ENCODE measurements at places on chromosomes 2 and 18. TPM values are rescaled to one million over a fixed set of nuclear protein-coding genes. Genes with fewer than 3 reads are reported as not detected.

The RGPD3 gene
- 0.26 TPM for total RNA-seq

The RUFY4 gene
- not detected for total RNA-seq

The CD207 gene
- total RNA-seq, result not detected

The TTLL4 gene
- 31.3 TPM for total RNA-seq

The COL6A3 gene
- 46.4 TPM for total RNA-seq

DNA sequence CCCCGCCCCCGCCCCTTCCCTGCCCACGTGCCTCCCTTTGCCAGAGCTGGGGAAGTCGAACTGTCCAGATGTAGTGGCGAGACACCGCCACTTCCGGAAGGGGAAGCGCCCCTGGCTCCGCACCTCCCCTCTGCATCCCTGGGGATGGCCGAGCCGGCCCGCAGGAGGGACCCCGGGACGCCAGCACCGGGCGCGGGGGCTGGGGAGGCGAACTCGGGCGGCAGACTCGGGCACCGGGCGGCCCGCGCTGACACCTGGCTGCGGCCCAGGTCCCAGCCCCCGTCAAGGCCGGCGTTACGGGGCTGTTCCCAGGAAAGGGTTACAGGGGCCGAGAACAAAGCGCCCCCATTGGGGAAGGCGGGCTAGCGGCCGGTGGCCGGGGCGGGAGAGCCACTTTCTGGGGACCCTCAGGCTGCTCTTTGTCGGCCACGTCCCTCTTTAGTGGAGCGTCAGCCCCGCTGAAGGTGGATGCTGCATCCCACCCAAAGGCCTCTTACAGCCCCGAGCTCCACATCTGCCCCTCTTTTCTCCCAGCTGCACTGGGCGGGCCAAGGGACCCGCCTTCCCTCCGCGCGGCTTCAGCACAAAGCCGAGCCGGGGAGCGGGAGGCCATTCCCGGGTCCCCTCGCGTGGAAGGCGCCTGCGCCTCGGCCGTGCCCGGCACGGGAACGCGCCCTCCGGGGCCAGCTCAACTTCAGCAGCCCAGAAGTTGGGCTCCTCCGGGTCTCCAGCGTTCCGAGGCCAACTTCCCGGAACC is 1.3 kb downstream of the SDC1 start:
- peak; percentile 46 for DNase-seq

DNA sequence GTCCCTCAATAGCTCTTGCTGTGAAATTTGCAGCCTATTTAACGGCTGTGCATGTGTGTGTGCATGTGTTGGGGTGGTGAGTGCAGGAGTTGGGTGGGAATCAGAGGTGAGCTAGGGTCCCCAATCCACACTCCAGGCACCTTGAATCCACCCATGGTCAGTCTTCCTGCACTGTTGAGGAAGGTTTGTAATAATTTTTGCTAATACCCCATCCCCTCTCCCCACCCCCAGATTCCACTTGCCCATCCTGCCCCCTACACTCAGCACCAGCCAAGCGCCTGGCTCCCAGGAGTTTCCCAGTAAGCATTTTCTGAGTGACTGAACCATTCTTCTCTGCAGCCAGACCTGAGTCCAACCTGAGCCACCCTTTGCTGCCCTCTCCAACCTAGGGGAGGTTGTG is 208.4 kb upstream of the RAB12 start:
- no peak for DNase-seq

- DNase-seq, result no peak
These were observed 80.6 kb downstream of the TRABD2A start for GRCh38 chr2:84800194-84800805.

GRCh38 chr2:234747833-234748559 is 203.8 kb upstream of the SH3BP4 start:
- no peak for DNase-seq

DNA sequence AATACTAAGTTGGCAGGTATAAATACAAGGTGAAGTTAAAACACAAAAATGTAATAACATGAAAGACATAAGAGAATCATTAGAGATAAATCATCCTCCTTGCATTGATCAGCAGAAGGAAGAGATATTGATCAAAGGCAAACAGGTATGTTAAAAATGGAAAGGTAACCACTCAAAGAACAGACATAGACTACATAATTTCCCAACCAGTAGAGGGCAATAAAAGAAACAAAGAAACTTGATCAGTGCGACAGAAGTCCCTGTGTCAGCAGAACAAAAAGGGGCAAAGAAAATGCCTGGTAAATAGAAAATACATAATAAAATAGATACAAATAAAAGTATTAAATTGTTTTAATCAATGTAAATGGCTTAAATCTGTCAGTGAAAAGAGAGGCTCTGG is 53.6 kb downstream of the FAM228A start:
- no peak for DNase-seq

DNA sequence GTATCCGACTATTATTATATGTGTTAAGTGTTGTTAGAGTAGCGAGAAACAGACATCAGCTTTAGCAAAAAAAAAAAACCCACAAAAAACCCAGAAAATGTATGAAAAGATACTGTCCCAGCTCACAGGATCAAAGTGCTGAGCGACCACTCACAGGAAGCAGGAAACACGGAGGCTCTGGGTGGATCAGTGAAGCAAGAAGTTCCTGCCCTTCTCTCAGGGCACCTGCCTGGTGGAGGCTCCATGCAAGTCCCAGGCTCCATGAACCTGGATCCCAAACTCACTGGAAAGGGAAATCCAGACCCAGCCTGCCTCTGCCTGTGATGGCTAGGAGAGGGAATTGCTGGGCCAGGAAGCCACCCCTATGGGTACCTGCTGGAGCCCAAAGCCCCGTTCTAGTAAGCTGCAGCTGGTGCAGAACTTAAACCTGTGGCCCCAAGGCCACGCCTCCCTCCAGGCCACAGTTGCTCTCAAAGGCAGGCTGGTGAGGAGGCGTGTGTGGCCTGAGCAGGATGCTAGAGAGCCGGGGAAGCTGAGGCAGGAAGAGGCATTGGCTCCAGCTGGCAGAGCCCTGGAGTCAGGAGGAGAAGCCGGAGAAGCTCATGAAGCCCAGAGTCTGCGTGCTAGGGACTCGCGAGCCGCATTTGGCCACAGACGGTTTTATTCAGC is 63.5 kb upstream of the TAF1B start:
- DNase-seq, result no peak

DNA sequence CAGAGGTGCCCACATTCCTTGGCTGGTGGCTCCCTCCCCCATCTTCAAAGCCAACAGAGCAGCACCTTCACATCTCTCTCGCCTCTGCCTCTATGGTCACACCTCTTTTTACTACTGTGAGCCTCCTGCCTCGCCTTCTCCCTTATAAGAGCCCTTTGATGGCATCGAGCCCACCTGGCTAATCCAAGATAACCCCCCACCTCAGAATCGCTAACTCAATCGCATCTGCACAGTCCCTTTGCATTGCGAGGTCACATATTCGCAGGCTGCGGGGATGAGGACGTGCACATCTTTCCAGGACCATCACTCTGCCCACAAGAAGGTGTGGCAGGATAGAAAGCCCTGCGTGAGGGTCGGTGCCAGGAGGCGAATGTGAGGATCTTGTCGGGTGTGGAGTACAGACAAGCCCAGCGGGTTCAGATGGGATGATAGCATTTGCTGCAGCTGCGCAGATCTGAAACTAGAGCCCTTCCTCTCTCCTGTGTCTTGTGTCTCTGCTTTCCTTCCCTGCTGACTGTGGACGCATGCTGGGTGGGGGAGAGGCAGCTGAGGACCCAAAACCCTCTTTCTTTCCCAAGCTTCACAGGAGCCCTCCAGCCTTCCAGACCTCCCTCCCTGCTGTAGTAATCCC is 148.3 kb upstream of the HDAC4 start:
- no peak for DNase-seq

- DNase-seq, result peak; percentile 76
These were observed 642 bp upstream of the KCNK3 start for GRCh38 chr2:26691881-26692278.

DNA sequence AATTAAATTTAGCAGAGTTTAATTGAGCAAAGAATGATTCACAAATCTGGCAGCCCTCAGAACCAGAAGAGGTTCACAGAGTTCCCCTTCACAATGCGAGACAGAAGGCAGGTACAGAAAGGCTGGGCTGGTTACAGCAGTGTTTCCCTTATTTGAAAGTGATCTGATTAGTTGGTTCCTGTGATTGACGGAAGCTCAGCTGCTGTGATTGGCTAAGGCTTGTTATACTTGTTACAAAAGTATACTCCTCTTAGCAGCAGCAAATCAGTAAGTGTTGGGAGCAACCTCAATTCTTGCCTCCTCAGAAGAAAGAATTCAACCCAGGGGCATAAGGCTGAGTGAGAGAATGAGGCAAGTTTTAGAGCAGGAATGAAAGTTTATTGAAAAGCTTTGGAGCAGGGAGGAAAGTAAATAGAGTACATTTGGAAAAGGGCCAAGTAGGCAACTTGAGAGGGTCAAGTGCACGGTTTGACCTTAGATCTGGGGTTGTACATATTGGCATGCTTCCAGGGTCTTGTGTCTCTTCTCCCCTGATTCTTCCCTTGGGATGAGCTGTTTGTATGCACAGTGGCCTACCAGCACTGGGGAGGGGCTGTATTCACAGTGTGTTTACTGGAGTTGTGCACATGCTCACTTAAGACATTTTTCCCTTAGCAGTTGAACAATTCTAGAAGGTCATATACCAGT is 431.8 kb upstream of the RAB12 start:
- peak; percentile 64 for DNase-seq

DNA sequence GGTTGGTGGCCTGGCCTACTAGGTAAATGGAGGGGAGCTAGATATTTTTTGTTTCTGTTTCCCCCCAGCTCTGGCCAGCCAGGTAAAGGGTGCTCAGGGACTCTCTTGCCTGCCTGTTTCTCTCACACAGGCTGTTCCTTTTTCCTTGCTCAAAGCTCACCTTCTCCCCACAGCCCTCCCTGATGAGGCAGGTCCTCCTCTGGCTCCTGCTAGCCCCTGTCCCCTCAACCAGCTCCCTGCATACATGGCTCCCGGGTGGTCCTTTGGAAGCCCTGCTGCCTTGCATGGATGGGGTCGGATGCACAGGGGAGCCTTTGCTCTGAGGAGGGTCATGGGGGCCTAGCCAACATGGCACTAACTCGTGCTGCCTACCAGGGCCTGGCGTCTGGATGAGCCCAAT is 27.8 kb downstream of the DYSF start:
- no peak for DNase-seq

DNA sequence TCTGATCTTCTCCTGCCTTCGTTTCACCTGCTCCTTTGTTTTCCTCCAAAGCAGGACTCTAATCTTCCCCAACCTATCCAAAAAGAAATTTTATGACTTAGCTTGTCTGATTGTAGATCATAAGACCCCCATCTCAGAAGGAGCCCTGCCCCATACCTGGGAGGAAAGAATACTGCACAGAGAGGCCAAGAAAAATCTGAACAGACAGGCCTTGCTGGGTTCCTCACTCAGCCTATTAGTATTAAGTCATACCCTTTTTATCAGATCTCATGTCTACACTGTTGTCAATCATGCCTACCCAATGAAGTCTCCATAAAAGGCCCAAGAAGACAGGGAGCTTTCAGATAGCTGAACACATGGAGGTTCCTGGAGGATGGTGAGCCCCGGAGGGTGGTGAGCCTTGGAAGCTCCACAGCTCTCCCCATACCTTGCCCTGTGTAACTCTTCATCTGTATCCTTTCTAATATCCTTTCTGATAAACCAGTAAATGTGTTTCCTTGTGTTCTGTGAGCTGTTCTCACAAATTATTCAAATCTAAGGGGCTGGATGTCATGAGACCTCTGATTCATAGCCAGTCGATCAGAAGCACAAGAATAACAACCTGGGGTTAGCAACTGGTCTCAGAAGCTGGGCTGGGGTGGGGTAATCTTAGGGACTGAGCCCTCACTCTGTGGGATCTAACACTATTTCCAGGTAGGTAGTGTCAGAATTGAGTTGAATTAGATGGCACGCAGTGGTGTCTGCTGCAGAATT is 108.8 kb downstream of the SPOPL start:
- no peak for DNase-seq

DNA sequence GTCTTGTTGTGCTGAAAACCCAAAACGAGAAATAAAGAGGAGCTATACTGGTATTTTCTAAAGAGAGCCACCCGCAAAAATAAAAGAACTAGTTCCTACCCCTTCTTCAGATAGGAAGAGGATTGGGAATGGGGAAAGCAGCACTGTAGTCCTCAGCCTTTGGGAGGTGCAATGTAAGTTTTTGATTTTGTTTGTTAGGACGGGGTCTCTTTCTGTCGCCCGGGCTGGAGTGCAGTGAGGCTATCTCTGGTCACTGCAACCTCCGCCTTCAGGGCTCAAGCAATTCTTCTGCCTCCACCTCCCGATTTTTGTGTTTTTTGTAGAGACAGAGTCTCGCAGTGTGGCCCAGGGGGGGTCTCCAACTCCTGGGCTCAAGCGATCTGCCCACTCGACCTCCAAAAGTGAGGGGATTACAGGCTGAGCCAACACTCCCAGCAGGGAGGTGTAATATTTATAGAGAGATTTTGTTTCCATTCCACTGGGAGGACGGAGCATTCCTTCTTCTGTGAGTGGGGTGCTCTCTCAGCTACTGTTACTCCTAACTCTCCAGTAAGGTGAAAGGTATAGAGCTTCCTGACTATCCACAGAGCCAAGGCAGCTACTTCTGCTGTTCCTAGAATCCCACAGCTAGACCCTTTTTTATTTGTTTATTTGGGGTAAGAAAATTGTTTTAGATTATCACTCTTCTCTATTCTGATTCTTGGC is 13.1 kb upstream of the GULP1 start:
- DNase-seq, result no peak

- DNase-seq, result no peak
These were observed 20.6 kb upstream of the CHRNA1 start for GRCh38 chr2:174784909-174785308.

DNA sequence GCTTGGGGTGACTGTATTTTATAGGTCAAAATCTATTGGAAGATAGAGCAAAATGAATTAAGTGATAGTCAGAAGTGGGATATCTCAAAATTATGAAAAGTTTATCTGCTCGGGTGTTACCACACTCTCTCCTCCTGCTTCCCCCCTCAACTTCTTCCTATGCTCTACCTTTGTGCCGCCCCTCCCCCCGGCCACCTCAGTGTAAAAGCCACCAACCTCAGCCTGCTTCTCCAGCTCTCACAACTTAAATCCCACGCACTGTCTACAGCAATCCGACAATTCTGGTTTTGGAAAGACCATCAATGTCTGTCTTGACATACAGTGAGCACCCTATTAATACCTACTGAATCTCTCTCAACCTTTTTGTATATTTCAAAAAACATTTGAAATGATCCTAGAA is 164.6 kb downstream of the DCC start:
- DNase-seq, result no peak

DNA sequence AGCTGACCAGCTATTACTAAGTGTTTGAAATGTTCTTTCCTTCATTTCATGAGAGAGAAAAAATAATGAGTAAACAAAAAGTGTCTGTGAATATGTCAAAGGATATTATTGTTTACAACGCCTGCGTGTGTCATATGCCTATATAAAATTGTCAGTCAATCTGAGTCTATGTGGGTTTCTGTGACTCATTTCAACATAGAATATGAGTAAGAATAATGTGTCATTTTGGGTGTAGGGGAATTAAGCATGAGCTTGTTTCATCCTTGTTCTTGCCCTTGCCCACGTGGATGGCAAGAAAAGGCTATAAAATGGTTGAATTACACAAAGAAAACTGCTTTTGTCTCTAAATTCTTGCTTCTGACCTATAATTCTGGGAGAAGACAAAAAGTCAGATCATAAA is 466.0 kb downstream of the PTH2R start:
- no peak for DNase-seq

- DNase-seq, result no peak
These were observed 4.1 kb downstream of the MBD2 start for GRCh38 chr18:54220406-54220805.
